SK-N-SH treated with all-trans-retinoic acid at 6 μM for 48 hours (cell line): ENCODE measurements at places on chromosomes 12 and 14.

DNA sequence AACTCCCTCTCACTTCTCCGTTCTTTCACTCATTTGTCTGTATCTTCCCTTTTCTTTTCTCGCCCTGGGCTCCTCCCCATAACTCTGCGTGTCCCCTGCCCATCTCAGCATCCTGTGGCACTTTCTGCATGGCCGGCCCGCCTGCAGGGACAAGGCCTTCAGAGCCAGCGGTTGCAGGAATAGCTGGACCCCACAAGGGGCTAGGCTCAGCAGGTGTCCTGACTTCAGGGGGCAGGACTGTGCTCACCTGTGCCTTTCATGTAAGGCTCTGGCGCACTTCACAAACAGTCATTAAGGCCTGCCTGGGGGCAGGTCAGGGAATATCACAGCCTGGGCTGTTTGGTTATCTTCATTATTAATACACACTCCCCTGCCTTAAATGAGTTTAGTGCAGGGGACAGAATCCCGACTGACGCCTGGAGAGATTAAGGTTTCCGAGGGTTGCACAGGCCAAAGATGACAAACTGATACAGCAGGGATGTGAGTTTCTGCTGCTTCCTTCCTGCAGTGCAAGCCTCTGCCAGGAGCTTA is 768.8 kb upstream of the TBX3 start:
- no peak for ATAC-seq

DNA sequence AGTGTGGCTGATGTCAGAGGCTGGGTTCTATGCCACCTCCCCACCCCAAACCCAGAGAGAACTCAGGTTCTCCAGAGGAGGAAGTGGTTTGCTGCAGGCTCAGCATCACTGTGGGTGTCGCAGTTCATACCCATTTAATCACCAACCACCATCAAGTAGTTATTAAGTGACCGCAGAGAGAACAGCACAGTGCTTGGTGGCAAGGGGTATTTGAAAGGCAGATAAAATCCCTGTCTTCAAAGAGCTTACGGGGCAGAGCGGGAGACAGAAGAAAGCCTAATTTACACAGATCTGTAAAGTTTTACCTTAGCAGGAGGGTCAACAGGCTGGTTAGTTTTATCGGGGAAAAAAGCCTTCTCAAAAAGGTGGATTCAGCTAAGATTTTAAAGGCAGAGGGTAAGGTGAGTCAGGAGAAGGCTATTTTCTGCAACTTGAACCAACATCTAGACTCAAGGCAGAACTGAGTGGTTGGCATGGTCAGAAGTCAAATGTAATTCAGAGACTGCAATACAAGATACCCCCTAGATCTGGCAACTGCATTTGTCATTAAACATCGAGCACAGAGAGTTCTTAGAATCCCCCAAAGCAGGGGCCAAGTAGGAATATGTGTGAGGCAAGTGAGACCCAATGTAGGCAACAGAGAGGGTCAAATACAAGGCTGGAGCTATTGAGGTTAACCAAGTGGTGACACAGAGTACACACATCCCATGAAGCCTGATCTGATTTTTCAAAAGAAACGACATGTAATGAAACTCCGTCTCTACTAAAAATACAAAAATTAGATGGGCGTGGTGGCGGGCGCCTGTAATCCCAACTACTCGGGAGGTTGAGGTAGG is 13.2 kb downstream of the PXN start:
- ATAC-seq = no peak

GRCh38 chr12:50542448-50542847 is 37.7 kb downstream of the DIP2B start:
- ATAC-seq = peak; percentile 82

DNA sequence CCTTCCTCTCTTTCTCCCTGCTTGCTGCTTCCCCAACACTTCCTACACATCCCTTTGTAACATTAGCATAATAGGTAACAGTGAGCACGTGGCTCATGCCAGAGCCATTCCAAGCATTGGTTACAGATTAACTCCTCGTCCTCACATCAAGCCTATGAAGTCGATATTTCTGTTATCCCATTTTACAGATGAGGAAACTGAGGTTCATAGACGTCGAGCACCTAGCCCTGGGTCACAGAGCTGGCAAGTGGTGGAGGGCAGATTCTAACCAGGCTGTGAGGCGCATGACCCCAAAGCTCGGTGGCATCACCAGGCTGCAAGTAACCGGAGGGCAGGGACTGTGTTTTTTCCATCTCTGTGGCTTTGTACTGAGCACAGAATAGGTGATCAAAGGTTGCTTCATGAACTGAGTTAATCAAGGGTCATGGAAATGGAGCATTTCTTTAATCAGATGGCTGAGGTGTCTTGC is 5.7 kb upstream of the SERPINA1 start:
- ATAC-seq = no peak

DNA sequence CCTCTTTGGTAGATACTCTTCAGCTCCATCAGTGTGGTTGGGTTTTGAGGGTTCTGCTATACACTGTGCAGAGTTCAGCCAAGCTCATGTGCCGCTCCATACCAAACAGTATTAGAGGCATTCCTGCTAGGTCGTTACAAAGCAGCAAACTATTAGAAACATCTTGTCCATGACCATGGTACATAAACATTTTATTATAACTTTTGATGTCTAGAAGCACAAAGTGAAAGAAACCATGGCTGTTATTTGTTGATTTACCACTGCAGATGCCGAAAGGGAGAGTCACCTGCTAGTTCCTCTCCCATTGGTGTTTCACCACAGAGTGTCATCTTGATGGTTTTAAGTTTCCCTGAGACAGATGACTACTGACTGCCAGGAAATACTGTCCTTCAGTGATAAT is 242.0 kb downstream of the ADAMTS20 start:
- ATAC-seq = no peak

DNA sequence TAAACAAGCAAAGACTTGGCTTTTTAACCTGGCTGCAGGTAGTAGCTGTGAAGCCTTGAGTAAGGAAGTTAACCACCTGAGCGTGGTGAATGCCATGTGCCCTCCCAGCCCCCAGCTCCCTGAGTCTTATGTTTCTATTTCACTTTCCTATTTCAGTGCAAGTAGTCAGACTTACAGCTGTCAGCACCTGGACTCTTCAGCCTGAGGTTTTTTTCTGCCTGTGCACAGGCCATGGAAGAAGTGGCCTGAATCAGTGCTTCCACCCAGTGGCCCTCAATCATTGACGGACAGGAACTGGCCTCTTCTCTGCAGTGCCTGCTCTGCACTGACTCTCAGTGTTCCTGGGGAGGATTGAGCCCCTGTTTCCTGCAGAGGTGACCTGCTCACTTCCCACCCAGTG is 796.4 kb downstream of the MED13L start:
- no peak for ATAC-seq

DNA sequence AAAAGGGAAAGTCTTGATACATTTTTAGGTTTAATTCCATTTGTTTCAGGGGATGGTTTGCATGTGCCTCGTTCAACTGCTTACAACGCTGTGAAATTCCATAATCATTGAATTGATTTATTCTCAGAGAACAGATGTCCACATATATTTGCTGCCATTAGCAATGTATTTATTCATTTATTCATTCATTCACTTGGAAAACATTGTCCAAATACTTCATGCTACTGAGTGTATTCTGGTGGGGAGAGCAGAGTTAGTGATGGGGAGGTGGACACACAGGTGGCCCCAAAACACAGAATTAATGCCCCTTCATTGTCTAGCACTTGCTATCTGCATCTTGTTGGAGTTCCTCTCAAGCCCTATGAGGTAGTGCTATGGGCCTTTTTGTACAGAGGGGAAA is 141.2 kb upstream of the PARP11 start:
- no peak for ATAC-seq

DNA sequence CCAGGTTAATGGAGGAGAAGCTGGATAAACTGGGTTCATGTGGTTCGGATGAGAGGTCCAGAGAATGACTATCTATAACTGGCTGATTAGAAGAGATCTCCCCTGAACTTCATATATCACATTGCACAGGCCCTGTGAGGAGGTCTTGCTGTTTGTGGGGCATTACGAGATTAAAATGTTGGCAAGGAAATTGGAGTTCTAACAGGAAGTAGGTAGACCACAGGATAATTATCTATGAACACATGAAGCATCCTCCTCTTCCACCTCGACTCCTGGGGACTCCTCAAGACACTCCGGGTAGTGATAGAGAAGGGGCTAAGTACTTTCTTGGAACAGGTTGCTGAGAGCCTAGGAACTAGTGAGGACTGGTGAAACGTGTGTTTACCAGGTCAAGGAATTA is 418.8 kb downstream of the KCNH5 start:
- ATAC-seq = no peak

GRCh38 chr14:80310938-80311750 is 99.8 kb upstream of the DIO2 start:
- no peak for ATAC-seq

- ATAC-seq = no peak
Measured at GRCh38 chr12:10512798-10513197, 7.1 kb downstream of the EIF2S3B start.

- ATAC-seq = no peak
Measured at GRCh38 chr12:82638324-82638723, 48.4 kb upstream of the TMTC2 start.

- no peak for ATAC-seq
Measured at GRCh38 chr12:129605666-129606065, 298.2 kb downstream of the TMEM132D start.

- no peak; the same call in 2 of the 3 replicates for ATAC-seq
Measured at GRCh38 chr14:96614481-96614881, 112.3 kb downstream of the PAPOLA start.
